Occipital lobe (tissue), 3 donors: ENCODE measurements at places on chromosomes 7 and 10. TPM values are rescaled to one million over a fixed set of nuclear protein-coding genes. Genes with fewer than 3 reads are reported as not detected.

Gene MAT1A
- total RNA-seq, result not detected

Gene AGAP3
- total RNA-seq, result 85.6 TPM

Gene TMEM140
- 0.62 TPM for total RNA-seq

Gene FKBP6
- not detected for total RNA-seq

Gene GIMAP6
- total RNA-seq, result 5.5 TPM

Gene ANKRD61
- total RNA-seq, result 0.31 TPM

Gene POU6F2
- total RNA-seq, result 2.0 TPM

Gene PAPOLB
- total RNA-seq, result 0.94 TPM

Gene OPN4
- not detected for total RNA-seq

Gene VSTM4
- total RNA-seq, result 2.3 TPM

Gene FANK1
- 2.5 TPM for total RNA-seq

Gene LIPK
- total RNA-seq, result not detected

Gene HABP2
- 0.31 TPM for total RNA-seq

Gene FAM25G
- total RNA-seq, result not detected

Gene COL26A1
- 3.4 TPM for total RNA-seq

Gene TAS2R3
- total RNA-seq, result 2.5 TPM

Gene LGI1
- 66.1 TPM for total RNA-seq

Gene ATOH7
- total RNA-seq, result 1.4 TPM

Gene PRRT4
- 2.7 TPM for total RNA-seq

Gene EGR2
- 1.6 TPM for total RNA-seq

Gene SCART1
- total RNA-seq, result 0.47 TPM

Gene HERC4
- total RNA-seq, result 96.1 TPM

Gene PROSER2
- 0.47 TPM for total RNA-seq

Gene TRIM50
- total RNA-seq, result 0.16 TPM

Gene LIPN
- total RNA-seq, result not detected
